ENCODE measurements at places on chromosomes 1 and 21.

- DNase-seq, result no peak
These were observed 9.6 kb upstream of the GPR37L1 start for GRCh38 chr1:202112859-202113689.

DNA sequence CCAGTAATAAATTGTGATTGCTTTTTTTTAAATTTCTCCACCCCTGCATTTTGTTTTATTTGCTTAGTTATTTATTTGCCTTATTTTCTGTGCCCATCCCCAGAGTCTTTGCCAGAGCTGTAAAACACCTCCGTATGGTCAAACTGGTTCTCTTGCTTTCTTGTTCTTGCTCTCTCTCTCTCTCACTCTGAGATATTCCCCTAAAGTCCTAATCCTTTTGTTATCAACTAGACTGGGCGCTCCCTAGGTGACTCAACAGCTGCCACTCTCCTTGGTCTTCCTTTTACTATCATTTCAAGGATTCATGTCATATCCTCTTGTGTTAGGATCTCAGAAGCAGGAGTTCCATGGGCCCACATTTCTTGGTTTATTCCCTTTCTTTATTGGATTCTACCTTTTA lies 160.0 kb downstream of the PRDM2 start:
- DNase-seq, result no peak

GRCh38 chr1:184289825-184290550 lies 96.8 kb upstream of the C1orf21 start:
- DNase-seq, result no peak

DNA sequence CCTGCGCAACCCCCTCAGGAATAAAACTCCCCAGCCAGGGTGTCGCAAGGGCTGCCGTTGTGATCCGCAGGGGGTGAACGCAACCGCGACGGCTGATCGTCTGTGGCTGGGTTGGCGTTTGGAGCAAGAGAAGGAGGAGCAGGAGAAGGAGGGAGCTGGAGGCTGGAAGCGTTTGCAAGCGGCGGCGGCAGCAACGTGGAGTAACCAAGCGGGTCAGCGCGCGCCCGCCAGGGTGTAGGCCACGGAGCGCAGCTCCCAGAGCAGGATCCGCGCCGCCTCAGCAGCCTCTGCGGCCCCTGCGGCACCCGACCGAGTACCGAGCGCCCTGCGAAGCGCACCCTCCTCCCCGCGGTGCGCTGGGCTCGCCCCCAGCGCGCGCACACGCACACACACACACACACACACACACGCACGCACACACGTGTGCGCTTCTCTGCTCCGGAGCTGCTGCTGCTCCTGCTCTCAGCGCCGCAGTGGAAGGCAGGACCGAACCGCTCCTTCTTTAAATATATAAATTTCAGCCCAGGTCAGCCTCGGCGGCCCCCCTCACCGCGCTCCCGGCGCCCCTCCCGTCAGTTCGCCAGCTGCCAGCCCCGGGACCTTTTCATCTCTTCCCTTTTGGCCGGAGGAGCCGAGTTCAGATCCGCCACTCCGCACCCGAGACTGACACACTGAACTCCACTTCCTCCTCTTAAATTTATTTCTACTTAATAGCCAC lies 696 bp downstream of the TGFB2 start:
- peak; percentile 51 for DNase-seq

DNA sequence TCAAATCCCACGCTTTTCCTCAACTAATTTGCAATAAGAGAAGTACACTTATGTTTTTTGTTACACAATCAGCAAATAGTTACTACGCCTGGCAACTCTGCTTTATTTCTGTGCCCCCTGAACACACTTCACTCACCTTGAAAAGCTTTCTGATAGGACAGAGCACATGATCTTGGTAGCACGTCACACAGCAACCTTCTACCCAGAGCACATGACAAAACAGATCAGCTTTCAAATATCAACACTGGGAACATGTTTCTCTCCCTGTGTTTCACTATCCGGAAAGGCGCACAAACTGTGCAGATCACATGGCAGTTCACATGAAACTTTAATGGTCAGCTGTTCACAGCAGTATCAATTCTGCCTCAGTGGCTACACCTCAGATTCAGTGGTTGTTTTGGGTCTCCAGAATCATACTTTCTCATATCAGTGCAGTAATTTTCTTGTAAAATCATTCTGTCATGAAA lies 2.2 kb downstream of the SLC19A2 start:
- no peak for DNase-seq

- no peak for DNase-seq
These were observed 446 bp upstream of the DEPDC1 start for GRCh38 chr1:68497358-68497698.

DNA sequence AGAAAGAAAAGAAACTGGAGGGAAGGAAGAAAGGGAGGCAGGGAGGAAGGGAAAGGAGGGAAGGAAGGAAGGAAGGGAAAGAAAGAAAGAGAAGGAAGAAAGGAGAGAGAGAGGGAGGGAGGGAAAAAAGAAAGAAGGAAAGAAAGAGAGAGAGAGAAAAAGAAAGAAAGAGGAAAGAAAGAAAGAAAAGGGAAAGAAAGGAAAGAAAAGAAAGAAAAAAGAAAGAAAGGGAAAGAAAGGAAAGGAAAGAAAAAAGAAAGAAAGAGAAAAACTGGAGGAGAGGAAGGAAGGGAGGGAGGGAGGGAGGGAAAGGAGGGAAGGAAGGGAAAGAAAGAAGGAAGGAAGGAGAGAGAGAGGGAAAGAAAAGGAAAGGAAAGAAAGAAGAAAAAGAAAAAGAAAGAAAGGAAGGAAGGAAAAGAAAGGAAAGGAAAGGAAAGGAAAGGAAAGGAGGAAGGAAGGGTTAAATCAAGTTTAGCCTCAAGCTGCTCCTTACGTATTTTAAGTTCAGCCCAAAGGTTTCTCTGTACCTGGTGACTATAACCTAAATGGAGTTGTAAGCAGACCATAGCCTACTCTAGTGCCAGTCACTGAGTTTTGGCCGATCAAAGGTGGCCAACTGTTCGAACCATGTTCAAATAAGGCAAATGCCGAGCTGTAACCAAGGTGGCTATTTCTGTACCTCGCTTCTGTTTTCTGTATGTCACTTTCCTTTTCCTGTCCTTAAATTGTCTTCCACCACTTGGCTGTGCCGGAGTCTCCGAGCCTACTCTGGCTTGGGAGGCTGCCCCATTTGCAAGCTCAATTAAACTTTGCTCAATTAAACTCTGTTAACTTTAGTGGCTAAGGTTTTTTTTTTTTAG lies 37.8 kb upstream of the TMPRSS2 start:
- no peak for DNase-seq

DNA sequence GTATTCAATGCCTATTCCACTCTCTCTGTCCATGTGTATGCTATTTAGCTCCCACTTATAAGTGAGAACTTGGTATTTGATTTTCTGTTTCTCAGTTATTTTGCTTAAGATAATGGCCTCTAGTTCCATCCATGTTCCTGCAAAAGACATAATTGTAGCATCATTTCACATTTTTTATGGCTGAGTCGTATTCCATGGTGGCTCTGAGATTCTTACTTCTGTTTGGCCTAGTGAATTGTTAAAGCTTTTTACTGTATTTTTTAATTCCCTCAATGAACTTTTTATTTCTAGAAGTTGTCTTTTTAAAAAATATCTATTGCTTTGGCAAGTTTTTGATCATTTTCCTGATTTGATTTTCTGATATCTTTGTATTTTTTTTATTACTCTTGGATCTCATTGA lies 635.6 kb downstream of the PLA2G4A start:
- no peak for DNase-seq

- no peak for DNase-seq
These were observed 61.0 kb upstream of the ADARB1 start for GRCh38 chr21:45013260-45013841.

- DNase-seq, result no peak
These were observed 11.2 kb downstream of the MKNK1 start for GRCh38 chr1:46592823-46593222.

DNA sequence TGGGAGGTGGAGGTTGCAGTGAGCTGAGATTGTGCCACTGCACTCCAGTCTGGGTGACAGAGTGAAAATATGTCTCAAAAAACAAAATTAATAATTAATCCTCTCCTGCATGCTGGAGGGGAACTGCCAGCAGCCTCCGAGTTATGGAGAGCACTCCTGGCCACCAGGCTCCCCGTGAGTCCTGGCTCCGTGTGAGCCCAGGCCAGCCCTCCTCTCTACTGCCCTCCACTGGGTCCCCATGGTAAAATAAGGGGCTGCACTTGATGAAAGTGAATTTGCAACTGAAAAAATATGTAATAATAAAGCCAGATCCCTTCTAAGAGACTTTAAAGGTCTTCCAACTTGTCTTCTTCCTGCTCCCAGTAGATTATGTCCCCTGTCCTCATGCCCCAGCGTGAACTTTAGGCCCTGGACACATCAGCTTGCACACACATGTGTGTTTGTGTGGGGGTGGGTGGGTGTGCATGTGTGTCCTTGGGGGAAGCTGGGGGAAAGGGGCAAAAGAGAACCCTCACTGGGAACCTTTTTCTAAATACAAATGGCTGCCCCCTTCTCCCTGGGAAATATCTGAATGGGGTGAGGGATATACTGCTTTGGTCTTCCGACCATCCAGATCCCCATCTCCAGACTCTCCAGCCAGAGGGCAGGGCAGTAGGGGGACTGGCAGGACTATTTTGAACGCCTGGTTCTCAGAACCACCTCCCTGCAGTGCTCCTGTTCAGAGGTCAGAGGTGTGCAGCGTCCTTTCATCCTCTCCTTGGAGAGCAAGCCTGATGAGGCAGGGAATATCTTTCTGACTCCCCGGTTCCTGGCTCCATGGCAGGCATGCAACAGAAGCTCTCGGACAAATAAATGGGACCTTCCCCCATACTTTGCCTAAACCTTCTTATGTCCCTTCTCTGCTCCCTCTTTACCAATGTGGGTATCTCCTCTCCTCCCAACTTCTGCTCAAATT lies 26.2 kb downstream of the NEK2 start:
- no peak for DNase-seq

GRCh38 chr1:153277852-153278251 lies 18.4 kb downstream of the LORICRIN start:
- DNase-seq, result peak; percentile 40

- peak; percentile 75 for DNase-seq
These were observed 32.1 kb downstream of the ZMYND12 start for GRCh38 chr1:42423681-42424080.

DNA sequence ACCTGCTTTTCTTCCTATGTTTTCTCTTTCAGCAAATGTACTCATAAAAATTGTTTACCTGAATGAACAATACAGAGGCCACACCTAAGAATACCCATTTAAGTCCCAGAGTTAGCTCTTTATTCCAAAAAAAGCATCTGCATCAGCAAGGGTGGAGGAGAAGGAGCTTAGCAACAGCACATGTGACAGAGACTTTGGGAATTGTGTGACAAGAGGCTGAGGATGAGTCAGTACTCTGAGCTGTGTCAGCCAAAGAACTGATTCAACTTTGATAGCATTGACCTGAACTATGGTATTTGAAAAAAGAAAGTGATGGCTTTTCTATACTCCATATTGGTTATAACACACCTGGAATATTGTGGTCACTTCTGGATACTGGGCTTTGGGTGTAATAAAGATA lies 162.7 kb downstream of the ZNF648 start:
- DNase-seq, result no peak

- no peak for DNase-seq
These were observed 40.5 kb downstream of the UBE2G2 start for GRCh38 chr21:44761011-44761729.

GRCh38 chr1:183289051-183289496 lies 103.0 kb downstream of the LAMC2 start:
- DNase-seq, result no peak

DNA sequence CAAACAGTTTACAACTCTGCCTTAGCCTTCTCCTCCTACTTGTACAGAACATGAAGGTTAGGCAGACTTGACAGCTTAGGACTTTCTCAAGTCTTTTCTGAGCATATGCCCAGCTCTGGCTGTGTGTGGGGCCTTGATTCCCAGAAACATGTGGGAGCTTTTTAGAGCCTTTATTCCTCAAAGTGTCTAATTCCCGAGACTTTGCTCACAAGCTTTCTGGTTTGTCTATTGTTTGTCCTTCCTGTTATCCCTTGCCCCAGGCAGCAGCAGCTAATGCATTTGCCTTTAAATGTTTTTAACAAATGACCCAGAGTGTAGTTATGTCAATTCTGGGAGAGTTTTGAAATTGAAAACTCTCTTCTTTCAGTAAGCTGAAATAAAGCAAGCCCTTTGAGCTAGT lies 29.2 kb downstream of the ST7L start:
- DNase-seq, result no peak

DNA sequence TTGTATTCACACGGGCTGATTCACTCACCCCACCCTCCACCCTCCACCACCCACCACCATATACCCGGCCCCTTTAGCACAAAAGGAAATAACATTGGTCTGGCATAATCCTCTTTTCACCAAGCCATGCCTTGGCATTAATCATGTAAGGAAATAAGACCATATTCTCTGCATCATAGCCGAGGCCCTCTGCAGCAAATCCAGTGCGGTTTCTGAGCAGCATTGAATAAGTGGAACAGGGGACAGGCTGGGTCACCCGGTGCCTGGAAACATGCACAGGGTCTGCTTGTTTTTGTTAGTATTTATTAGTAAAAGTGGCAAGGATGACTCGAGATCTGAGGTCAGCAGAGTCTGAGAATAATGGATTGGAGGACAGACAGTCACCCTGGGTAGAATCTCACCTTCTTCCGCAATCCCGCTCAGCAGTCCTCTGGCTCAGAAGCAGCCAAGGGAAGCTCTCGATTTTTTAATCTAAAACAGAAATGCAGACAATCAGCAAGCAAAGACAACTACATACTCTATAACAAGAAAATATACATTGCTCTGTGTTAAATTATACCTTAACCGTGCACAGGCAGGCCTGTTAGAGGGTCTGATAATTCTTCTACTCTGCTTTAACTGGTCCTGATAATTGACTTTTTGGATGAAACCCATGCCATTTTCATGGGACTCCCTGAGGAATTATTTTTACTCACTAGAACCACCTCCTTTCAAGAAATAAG lies 52.4 kb upstream of the CDC42BPA start:
- no peak for DNase-seq

DNA sequence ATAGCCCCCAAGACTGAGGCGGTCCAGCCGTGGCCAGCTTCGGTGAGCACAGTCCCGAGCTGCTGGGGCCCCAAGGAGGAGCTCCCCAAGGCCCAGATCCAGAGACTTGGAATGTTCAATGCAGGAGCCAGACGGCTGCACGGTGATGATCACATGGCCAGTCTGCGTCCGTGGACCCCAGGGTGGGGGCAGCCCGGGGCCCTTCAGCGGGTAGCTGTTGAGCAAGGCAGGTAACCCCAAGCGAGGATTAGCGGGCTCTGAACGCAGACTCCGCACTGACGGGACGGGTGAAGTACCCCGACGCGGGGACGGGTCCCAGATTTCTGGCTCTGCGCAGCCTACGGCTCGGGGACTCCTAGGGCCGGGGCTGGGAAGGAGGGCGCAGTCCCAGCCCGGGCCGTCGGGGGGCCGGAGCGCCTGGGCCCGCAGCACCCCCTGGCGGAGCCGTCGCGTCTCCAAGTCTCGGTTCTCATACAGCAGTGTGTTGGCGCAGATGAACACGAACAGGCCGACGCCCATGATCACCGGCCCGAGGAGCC lies 2.7 kb downstream of the TMEM200B start:
- DNase-seq, result no peak

DNA sequence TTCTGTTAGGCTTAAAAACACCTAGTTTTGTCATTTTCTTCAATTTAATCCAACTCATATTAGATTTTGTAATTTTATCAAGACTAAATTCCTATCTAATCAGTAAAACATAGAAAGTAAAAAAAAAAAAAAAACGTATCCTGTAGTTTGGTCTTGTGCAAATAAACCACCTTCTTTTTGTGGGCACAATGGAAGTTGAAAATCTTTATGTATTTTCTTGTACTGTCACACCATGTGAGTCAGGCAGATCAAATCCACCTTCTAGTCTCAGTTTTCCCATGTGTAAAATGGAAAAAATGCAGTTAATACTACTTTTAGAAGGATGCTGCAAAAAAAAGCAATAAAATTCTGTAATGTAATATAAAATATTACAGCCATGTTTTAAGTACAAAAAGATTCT lies 129.8 kb downstream of the CYYR1 start:
- DNase-seq, result no peak
